Neural progenitor cell (in vitro differentiated cells): ENCODE measurements at places on chromosomes 5 and 9. TPM values are rescaled to one million over a fixed set of nuclear protein-coding genes. Genes with fewer than 3 reads are reported as not detected.

Gene FCN2
- not detected in 2 replicates for total RNA-seq

Gene FBXL7
- total RNA-seq, result 12.3 and 14.0 TPM in 2 replicates

Gene HRH2
- total RNA-seq, result 0.19 TPM in 1 of 2 replicates, not detected in the other

- no peak for DNase-seq
- no peak overlapping the region for H3K27ac ChIP-seq
- peaks cover 42% of the 10 kb centered on the region for H3K27me3 ChIP-seq
- no peak overlapping the region for H3K4me3 ChIP-seq
- H3K36me3 ChIP-seq, result no peaks in the 10 kb centered on the region
Observed at GRCh38 chr9:115115924-115116323, 2.0 kb downstream of the TNC start.

DNA sequence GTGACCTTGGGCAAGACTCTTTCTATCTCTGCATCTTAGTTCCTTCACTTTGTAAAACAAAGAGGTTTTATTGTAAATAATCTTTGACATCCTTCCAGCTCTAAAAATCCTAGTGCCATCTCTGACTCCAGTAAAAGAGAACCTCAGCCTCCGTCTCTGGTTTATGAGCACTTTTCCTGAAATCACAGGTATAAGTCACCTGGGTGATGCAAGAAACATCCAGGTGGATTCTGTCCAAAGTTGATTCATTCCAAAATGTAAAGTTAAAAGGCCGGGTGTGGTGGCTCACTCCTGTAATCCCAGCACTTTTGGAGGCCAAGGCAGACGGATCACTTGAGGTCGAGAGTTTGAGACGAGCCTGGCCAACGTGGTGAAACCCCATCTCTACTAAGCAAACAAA lies 21.1 kb upstream of the UBAP2 start:
- H3K36me3 ChIP-seq, result no peaks in the 10 kb centered on the region
- no peak overlapping the region for H3K27ac ChIP-seq
- no peak for DNase-seq
- H3K27me3 ChIP-seq, result no peaks in the 10 kb centered on the region
- no peaks in the 10 kb centered on the region for H3K4me1 ChIP-seq
- no peak overlapping the region for H3K4me3 ChIP-seq

- no peaks in the 10 kb centered on the region for H3K36me3 ChIP-seq
- H3K27me3 ChIP-seq, result no peaks in the 10 kb centered on the region
- H3K4me1 ChIP-seq, result peaks cover 6% of the 10 kb centered on the region
- no peak for DNase-seq
- H3K4me3 ChIP-seq, result no peak overlapping the region
Observed at GRCh38 chr5:438481-438981, 4.4 kb upstream of the EXOC3 start.

DNA sequence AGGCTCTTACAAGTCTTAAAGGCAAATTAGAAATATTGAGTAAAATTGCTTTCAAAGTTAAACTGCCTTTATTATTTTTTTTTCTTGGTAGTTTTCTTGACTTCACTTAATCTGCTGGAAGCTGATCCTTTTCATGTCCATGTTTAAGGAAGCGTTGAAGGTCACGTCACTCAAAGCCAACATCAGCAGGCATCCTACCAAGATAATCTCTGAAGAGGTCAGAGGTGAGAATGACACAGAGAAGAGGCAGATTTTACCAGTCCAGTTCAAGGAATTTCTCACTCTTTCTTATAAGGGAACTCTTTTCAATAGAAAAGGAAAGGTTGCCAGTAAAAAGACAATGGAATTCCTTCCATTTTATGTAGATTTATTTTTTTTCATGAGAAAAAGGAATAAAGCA lies 259.8 kb downstream of the ANXA1 start:
- H3K27me3 ChIP-seq, result no peaks in the 10 kb centered on the region
- H3K4me1 ChIP-seq, result peaks cover 15% of the 10 kb centered on the region
- H3K27ac ChIP-seq, result no peak overlapping the region
- no peak overlapping the region for H3K4me3 ChIP-seq
- H3K36me3 ChIP-seq, result no peaks in the 10 kb centered on the region

DNA sequence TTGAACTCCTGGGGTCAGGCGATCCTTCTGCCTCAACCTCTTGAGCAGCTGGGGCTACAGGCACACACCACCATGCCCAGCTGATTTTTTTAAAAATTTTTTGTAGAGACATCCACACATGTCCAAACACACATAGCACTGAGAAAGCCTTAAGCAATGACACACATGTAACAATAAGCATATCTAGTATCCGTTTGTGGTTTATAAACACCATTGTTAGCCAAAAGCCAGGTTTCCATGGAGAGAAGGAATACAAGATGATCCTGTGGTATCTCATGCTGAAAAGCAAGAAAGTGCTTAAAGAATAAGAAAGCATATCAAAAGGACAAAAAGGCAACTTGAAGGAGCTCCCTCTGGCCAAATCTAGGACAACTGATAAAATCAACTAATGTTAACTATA lies 29.7 kb upstream of the SLC1A3 start:
- H3K36me3 ChIP-seq, result no peaks in the 10 kb centered on the region
- DNase-seq, result no peak
- no peaks in the 10 kb centered on the region for H3K27me3 ChIP-seq
- no peak overlapping the region for H3K4me3 ChIP-seq
- H3K4me1 ChIP-seq, result no peaks in the 10 kb centered on the region
